ENCODE measurements at places on chromosomes 5 and 9.
A peak's percentile ranks its signal among the peaks of the same experiment; 100 is the strongest.

- DNase-seq, result peak; percentile 68
Observed at GRCh38 chr5:80191991-80192398, 63.9 kb downstream of the SERINC5 start.

DNA sequence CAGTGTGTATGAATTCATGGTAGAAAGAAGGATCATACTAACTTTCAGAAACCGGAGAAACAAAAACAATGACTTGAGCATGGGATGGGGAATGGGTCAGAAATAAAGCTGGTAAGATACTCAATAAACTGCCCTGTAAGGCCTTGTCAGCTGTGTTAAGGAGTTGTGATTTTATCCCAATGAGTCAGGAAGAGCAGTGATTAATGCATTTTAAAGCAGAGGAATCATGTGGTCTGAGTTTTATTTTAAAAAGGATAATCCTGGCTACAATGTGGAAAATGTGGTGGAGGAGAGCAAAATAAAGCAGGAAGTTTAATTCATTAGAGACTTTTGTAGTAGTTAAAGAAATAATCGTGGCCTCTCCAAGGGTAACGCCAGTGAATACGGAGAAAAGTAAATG, 28.7 kb downstream of the DHX29 start:
- no peak for DNase-seq

- no peak for DNase-seq
Observed at GRCh38 chr5:7075470-7075869, 320.5 kb upstream of the ADCY2 start.

- no peak for DNase-seq
Observed at GRCh38 chr9:108854094-108854493, 1.7 kb downstream of the ACTL7B start.

DNA sequence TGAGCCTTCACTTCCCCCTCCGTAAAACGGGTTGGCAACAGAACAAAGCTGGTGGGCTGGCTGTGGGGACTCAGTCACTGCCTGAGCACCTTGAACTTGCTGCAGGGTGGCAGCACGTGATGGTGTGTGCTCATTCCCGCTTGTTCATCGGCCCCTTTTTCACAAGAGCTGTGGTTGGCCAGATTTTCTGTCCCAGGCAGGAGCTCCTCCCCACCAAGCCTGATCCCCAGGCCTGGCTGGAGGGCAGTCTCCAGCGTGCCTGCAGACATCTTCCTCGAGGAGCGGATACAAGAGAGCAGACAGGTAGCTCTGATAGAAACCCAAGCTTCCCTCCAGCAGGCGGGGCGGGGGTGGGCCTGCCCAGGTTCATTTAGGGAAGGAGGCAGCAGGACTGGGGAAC, 61.9 kb upstream of the ORM1 start:
- no peak for DNase-seq

DNA sequence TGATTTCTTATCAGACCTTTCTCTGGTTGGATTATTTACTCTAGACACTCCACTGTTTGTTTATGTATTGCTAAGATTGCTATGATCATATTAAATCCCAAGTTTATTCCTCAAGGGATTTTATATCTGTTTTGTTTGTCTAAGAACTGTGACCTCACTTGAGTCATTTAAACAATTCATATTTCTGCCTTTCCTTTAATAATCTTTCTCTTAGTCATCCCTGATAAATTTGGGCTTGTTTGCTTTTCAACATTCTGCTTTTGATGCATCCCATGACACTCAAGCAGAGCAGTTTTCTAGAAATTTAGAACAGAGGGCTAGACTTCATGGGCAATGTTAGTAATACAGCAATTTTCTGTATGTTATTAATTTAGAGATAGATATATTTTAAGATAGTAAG, 231.6 kb upstream of the TNC start:
- DNase-seq, result no peak

DNA sequence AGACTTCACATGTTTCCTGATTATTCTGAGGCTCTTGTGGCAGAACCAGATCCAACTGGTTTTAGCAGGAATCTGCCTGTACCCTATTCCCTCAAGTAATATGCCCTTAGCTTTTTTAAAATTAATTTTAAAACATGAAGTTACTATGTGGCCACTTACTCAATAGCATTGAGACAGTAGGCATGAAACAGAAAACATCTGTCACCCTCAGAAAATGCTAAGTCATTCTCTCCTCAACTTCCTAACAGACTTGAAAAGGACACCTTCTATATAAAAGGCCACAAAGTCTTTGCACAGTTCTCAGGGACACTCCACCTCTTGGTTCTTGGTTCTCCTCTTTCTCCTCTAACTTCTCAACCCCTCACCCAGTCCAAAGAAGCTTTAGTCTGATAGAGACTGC, 277.8 kb downstream of the RAB3C start:
- no peak for DNase-seq

GRCh38 chr5:148146487-148146886, 21.9 kb upstream of the SPINK14 start:
- DNase-seq, result no peak

- no peak for DNase-seq
Observed at GRCh38 chr5:180555168-180555921, 36.0 kb downstream of the SCGB3A1 start.

DNA sequence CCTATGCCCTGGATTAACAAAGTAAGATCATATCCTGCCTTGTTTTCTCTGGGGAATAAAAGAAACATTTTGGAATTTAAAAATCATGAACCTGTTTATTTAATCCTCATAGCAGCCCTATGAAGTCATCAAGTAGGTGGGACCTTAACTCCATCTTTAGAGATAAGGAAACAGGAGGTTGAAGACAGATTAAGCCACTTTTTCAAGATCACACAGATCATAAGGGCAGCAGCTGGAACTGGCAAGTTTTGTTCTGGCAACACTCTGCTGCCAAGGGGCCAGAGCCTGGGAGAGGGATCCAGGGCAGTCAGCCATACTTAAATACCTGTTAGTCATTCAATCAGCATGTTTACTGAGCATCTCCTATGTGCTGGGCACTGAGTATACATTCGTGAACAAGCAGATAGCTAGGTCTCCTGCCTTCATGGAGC, 63.7 kb downstream of the SLC1A1 start:
- DNase-seq, result no peak

- no peak for DNase-seq
Observed at GRCh38 chr5:100634937-100635534, 99.9 kb downstream of the FAM174A start.

DNA sequence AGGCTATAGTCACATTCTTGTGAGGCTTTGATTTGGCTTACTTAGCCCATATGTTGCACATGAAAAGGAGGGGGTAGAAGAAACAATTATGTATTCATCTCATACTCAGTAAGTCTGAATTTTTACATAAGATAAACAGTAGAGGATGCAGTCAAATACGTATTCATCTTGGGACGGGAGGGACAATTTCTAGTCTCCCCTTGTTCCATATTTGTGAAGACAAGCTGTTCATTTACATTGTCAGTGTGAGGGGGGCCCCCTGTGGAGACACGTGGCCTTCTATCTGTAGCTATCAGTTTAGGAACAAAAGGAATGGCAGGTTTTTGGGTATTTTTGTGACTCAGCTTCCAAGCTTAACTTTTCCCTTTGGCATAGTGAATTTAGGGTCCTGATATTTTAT, 49.2 kb upstream of the PPP1R2B start:
- DNase-seq, result no peak

GRCh38 chr5:165137701-165138100, 1632.3 kb downstream of the MAT2B start:
- no peak for DNase-seq

DNA sequence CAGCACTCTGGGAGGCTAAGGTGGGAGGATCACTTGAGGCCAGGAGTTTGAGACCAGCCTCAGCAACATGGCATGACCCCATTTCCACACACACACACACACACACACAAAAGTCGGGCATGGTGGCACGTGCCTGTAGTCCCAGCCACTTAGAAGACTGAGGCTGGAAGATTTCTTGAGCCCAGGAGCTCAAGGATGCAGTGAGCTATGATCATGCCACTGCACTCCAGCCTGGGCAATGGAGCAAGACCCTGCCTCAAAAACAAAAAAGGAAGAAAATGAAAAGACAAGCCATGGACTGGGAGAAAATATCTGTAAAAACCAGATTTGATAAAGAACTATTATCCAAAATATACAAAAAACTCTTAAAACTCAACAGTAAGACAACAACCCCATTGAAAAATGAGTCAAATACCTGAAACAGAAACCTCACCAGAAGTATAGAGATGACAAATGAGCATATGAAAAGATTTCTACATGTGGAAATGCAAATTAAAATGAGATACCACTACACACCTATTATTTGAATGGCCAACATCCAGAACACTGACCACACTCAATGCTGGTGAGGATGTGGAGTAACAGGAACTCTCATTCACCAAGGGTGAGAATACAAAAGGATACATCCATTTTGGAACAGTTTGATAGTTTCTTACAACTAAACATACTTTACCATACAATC, 24.7 kb downstream of the DNAJA1 start:
- DNase-seq, result no peak

DNA sequence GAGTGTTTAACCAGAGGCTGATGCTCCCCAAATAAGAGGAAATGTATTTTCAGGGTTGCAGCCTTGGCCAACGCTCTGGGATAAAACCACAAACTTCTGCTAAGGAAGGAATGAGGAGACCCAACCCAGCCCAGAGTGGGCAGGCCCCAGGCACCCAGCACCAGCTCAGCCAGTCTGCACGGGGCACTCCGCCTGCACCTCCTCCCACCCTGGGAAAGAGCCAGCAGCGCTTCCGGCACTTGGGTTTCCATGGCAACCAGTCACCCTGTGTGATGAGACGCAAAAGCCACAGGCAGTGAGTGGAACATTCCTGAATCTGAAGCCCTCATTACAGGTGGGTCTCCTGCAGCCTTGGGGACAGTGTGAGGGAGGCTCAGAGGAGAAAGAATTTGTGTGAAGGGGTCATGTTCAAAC, 85.2 kb upstream of the ZBTB43 start:
- DNase-seq, result no peak
